CD4-positive, alpha-beta T cell treated with Interleukin-15 for 4 hours (primary cell): ENCODE measurements at places on chromosomes 3 and 15.

GRCh38 chr3:164673738-164674137 lies 404.6 kb downstream of the SI start:
- DNase-seq: no peak

DNA sequence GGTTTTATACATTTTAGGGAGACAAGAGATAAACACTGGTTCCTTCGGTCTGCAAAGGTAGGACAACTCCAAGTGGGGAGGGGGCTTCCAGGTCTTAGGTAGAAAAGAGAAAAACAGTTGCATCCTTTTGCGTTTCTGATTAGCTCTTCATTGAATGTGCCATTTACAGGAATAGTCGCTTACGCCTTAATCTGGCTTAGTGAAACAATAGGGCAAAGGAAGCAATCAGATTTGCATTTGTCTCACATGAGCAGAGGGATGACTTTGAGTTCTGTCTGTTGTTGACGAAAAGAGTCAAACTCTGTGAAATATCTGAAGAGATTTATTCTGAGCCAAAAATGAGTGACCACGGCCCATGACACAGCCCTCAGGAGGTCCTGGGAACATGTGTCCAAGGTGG lies 166.0 kb upstream of the ATP10A start:
- no peak for DNase-seq

- DNase-seq: no peak
Measured at GRCh38 chr3:172198428-172198827, 159.1 kb downstream of the FNDC3B start.

DNA sequence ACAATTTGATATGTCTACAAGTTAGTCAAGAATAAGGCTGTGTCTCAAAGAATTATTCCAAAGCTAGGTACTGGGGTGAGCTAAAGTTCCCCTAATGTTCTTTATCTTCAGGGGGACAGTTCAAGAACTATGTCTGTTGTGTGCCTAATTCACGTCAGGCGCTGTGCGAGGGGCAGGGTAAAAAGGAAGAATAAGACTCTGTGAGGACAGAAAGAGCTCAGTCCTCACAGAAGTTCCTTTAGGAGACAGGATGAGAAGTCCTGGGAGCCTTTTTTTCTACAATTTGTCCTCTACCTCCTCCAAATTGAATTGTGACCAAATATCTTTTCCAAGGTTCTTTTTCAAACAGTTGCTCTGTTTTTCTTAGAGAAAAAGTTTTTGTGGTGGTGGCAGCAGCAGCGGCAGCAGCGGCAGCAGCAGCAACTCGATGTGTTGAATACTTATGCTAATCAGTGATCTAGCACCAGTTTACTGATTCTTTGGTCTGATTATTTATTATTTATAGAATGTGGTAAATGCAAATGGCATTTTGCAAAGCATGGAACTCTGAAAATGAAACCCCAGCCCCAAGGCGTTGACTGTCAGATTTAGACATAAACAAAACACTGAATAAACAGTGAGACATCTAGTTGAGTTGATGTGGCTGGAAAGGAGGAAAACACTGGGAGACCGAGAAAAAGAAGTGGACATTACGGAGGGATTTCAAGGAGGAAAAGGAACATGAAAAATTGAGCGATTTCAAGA lies 88.6 kb downstream of the GTPBP8 start:
- no peak for DNase-seq

DNA sequence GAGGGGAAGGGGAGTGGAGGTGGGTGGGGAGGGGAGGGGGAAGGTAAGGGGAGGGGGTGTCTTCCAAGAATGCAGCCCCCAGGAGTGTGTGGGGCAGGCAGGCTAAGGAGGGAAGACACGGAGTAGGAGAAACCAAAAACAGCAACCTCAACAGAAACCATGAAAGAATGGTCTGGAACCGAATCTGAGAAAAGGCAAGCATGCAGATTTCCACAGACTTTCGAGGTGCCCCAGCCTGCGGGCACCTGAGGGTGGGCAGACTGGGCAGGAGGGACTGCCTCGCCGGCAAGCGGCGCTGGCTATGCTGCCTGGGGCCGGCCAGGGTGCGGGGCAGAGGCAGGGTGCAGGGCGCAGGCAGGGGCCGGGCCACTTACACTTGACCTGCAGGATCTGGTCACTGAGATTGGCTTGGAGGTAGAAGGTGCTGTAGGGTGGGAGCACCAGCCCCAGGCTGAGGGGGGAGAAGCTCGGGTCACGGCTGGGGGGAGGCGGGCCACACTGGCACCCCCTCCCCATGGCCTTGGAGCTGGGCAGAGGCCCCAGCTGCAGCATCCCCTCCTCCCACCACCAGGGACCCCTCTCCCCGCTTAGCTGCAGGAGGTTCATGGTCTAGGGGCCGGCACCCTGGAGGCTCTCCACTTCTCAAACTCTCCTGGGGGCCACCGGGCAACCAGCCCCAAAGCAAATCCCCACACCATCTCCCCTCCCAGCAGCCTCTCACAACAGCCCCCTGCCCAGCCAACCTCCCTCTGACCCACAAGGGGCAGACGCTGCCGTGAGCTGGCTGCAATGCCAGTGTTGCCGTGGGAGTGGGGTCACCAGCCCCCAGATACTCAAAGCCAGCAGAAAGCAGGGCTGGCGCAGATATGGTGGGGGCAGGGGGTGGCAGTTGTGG lies 15.3 kb upstream of the TMEM115 start:
- DNase-seq: no peak

DNA sequence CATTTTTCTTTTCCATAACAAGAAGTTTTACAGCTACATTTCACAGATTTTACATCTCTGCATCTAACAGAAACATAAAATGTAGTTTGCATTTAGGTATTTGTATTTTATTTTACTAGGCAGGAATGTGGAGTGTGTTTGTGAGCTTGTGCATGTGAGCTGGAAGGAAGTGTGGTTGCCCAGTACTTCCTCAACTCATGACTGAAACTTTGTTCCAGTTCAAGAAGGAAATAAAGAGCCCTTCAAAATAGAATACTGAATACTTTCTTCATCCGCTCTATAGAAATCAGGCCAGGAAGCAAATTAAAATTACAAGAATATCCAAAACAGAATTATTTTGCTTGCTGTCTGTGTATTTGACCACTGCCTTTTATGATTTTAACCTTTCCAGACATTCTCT lies 81.3 kb downstream of the CHL1 start:
- no peak for DNase-seq

DNA sequence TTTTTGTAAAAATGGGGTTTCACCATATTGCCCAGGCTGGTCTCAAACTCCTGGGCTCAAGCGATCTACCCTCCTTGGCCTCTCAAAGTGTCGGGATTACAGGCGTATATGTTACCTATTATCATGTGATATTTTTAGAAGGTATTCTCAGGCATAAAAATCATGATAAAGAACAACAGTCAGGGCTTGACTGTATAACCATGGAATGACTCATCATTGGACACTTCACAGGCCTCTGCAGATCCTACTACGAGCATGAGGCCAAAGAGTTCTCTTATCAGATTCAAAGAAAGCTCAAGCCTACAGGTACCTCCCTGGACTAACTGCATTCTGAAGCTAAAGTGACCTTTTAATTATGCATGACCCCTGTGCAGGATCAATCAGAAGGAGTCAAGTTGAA lies 91.7 kb upstream of the PRICKLE2 start:
- no peak for DNase-seq

DNA sequence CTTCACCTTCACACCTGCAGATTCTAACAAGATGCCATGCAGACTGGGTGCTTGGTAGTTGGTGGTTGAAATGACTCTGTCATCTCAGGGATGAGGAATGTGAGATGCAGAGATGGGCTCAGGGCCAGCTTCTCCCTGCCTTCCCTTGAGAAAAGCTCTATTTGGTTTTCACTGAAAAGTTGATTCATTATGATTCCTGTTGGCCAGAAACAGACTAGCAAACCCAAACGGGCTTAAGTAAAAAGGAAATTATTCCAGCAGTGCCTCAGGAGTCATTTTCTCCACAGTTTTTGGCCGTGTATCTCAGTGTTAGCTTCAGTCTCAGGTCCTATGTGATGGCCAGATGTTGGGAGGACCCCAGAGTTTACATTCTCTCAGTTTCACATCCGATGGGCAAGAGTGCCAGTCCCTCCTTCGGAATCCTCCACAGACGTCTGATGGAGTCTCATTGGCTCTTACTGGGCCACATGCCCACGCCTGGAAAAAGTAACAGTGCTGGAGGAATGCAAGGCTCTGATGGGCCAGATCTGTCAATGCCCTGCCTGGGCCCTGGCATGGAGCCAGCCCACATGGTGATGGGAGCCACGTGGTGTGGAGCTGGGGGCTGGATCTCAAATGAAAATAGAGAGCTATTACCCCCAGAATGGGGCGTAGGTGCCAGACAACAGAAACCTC lies 22.3 kb upstream of the SACM1L start:
- no peak for DNase-seq

DNA sequence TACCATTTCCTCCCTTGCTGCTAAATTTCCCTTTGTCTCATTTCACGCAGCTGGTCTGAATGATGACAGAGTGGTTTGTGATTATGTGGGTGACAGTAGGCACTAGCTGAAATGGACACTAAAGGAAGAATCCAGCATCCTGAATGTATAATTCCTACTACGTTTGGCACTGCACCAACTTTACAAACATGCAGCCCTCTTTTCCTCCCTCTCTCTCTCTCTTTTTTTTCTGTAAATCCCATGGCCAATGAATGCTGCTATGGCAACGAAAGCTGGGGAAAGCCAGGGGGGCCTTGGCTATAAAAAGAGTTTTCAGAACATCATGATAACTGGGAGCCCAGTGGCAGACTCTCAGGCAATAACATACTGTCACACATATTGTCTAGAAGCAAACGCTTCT lies 367.2 kb upstream of the AGTR1 start:
- no peak for DNase-seq

DNA sequence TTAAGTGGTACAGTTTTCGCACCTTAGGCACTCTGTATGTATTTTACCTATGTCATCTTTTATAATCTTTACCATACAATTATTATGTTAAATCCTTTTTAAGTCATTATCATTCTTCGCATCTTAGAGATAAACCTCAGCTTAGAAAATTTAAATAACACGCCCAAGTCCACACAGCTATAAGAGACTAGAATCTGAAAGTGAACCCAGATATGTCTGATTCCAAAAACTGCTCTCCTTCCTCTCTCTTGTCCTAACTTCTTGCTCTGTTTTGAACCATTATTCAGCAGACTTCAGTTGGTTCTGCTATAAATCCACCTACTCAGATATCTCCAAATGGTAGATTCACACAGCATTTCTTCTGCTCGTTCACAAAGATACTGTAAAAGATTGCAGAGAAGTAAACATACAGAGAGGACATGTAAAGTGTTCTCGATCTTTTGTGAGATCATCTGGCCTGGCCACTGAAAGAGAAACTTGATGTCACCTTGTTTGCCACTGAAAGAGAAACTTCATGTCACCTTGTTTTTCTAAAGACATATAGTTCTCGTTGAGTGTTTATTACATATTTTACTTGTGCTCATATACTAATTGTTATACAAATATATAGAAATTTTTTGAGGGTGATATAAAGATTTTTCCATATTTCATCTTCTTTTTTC lies 533.2 kb downstream of the GRM7 start:
- no peak for DNase-seq

DNA sequence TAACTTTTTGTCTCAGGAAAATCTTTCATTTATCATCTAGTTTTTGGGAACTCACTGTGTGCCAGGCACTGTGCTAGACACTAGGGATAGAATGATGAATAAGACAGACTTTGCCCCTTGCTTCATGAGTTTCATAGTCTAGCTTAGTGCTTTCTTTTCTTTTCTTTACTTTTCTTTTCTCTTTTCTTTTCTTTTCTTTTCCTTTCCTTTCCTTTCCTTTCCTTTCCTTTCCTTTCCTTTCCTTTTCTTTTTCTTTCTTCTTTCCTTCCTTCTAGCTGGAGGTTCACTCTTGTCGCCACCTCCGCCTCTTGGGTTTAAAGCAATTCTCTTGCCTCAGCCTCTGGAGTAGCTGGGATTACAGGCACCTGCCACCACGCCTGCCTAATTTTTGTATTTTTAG lies 172.9 kb downstream of the EDEM1 start:
- DNase-seq: no peak

- DNase-seq: no peak
Measured at GRCh38 chr3:105634708-105635107, 234.1 kb downstream of the CBLB start.
